ENCODE measurements at places on chromosomes 3 and 15. TPM values are rescaled to one million over a fixed set of nuclear protein-coding genes. Genes with fewer than 3 reads are reported as not detected.

DNA sequence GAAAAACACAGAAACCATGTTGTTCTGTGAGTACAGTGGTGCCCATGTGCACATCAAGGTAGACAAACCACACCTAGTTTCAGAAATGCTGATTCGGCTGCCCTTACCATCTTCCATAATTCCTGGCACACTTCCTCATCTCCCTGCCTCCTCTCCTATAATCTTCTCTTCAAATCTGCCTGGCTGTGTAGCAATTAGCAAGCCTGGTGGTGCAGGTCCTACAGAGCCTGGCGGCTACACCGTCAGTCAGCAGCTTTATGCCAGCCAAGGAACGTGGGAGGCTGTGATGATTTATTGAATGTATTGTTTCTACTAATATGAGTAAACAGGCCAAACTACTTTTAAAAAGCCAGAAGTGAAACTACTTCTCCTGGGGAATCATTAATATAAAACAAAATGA, 106.8 kb downstream of the SEMA6D start:
- no peak for DNase-seq

DNA sequence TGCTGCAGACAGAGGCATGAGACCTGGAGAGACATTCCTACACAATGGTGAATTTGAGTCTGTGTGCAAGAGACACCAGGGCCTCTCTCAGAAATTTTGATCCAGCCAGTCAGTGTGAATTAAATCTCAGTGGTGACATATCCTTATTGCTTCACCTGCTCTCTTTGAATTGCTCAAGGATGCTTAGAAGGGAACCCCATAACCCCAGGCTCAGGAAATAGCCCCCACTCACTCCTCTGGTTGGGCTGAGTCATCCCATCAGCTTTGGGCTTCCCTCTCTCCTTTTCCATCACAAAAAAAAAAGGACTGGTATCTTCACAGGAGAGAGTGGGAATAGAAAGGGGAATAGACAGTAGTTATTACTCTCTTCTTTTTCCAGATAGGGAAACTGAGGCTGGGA, 33.0 kb upstream of the LARS2 start:
- DNase-seq = no peak

Gene ARHGAP11A
- polyA plus RNA-seq = 14.8 TPM

GRCh38 chr3:20055020-20055775, 15.0 kb downstream of the KAT2B start:
- no peak for DNase-seq

GRCh38 chr3:184058029-184058428, 5.2 kb downstream of the HTR3C start:
- DNase-seq = no peak

All from testis (tissue), 5 donors.